Gastroesophageal sphincter (tissue), 4 donors: ENCODE measurements at places on chromosomes 13 and 19. TPM values are rescaled to one million over a fixed set of nuclear protein-coding genes. Genes with fewer than 3 reads are reported as not detected.

GRCh38 chr19:2549701-2550191 is 73.8 kb downstream of the GADD45B start:
- peak; percentile 84 for ATAC-seq

DNA sequence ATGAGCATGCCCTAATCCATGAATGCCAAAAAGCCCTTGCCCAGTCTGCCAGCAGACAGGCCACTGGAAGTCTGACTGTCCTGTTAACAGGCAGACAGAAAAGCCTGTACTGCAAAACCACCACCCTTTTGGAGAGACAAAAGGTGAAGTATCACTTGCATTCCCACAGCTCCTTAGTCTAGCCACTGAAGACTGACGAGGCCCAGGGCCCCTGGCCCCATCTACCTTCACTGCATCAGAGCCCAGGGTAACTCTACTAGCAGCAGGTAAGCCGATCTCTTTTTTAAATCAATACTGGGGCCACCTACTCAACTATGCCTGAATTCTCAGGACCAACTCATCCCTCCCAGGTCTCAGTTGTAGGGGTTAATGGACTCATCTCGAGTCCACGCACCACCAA is 45.5 kb downstream of the ZNF93 start:
- ATAC-seq: no peak

DNA sequence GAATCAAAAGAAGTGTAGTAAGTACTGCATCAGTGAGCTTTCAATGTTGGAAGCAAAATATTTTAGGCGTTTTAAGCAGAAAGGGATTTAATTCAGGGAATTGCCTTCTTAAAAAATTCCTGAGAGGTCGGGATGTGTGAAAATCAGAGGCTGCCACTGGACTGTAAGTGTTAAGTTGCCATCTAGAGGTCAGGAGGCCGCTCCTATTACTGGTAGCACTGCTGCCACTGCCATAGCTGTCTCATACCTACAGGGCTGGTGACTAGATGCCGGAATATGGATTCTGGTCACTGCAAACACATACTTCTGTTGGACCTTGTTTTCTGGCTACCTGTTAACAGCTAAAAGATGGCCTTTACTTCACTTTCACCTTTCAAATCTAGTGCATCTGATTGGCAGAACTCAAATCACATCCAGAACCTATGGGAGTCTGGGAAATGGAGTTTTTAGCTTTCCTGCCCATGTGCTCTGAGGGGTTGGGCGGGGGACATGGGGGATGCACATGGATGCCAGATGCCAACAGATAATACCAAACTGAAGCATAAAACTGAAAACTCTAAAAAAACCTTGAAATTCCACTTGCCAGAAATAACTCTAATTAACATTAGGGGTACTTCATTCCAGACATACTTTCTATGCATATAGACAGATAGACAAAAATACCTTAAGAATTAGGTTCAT is 29.8 kb downstream of the DGKH start:
- no peak for ATAC-seq

DNA sequence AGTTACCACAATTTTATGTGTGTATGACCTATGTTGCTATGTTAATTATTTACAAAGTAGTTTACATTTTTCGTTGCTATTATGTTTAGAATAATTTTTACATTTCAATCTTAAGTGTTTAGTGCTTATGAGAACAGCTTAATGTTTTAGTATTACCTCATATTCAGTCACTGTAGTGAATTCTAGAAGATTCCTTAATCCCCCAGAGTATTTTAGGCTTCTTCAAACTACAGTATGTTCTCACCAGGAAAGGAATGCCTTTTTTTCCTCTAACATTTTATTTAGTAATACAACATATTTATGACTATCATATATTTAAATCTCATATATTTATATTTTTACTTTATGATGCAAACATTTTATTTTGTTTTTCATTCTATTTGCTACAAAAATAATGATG is 612.1 kb upstream of the KLHL1 start:
- no peak for ATAC-seq

DNA sequence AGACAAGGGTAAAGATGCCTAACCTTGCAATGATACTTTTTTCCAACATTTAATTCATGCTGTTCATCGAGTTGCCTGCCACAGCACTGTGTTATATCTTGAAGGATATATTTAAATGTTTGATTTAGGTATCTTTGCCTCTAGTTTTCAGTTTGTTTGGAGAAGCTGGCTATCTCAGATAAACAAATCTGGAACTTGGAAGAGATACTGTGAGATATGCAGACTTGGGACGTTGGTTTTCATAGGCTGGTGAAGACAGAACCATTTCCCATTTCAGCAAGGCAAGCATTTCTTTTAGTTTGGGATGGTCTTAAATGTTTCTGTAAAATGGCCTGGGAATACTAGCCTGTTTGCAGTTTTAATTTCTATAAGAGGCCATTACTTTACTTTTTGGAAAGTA is 3.3 kb downstream of the RNASEH2B start:
- ATAC-seq: no peak

DNA sequence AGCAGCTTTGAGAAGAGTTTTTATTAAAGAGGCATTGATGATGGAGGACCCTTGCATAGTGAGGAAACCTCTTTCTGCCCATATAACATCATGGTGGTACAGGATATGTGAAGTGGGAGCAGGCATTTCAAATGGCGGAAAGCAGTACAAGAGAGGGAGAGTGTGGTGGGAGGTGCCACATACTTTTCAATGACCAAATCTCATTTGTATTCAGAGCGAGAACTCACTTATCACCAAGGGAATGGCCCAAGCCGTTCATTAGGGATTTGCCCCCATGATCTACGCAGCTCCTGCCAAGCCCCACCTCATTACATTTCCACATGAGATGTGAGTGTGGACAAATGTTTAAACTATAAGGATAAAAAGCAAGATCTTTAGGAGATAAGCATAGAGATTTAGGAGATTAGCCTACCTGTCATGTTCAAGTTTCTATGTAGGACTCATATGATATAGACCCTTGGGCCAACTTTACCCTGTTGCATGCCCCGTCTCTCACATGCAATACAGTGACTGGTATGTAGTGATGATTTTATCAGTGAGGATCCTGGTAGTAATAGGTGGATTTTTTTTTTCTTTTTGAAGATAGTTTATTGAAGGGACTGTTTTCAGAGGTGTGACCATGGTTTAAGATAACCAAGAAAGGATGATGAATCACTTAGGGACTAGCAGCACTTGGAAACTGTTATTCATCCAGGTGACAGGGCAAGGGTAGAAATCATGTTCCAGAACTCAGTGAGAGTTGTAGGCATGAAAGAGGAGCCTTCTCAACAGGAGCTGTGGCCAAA is 38.3 kb downstream of the DNAJC15 start:
- ATAC-seq: no peak

GRCh38 chr19:3184847-3185460 is 776 bp upstream of the NCLN start:
- peak; percentile 62 for ATAC-seq

DNA sequence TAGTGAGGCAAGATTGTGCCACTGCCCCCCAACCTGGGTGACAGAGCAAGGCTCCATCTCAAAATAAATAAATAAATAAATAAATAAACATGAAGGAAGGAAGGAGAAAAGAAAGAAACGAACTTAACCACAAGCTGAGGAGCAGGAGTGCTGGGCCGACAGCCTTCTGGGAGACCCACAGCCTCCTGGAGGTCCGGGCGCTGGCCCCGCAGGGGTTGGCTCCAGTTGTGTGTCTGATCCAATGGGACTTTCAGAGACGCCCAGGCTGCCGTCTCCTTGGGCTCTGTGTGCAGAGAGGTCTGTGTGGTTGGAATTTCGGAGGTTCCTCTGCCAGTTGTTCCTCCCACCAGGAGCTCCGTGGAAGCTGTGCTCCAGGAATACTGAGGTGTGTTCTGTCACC is 36.0 kb upstream of the MCF2L start:
- no peak for ATAC-seq

- no peak for ATAC-seq
These were observed 315.7 kb upstream of the SLITRK5 start for GRCh38 chr13:87355451-87355850.

- ATAC-seq: peak; percentile 28
These were observed 2.1 kb downstream of the CILP2 start for GRCh38 chr19:19540064-19540714.

DNA sequence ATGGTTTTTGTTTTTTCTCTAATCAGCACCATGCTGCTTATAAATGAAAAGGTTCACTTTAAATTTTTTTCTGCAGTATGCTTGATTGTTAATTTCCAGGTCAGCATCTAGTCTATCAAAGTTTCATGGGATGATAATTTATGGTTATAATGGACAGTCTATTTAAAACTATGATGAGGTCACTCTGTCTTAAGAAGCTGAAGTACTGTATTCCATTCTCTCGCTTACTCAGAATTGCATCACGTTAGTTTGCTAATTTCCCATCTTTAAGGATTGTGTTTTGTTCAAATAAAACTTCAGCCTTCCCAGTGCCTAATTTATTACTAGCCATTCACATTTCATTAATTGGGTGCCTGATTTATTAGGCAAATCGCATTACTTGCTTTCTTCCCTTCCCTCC is 94.3 kb downstream of the GPC6 start:
- ATAC-seq: no peak

GRCh38 chr19:34972163-34972705 is 8.2 kb upstream of the ZNF792 start:
- no peak for ATAC-seq

- no peak for ATAC-seq
These were observed 111.4 kb upstream of the C1QTNF9B start for GRCh38 chr13:24008679-24009078.

DNA sequence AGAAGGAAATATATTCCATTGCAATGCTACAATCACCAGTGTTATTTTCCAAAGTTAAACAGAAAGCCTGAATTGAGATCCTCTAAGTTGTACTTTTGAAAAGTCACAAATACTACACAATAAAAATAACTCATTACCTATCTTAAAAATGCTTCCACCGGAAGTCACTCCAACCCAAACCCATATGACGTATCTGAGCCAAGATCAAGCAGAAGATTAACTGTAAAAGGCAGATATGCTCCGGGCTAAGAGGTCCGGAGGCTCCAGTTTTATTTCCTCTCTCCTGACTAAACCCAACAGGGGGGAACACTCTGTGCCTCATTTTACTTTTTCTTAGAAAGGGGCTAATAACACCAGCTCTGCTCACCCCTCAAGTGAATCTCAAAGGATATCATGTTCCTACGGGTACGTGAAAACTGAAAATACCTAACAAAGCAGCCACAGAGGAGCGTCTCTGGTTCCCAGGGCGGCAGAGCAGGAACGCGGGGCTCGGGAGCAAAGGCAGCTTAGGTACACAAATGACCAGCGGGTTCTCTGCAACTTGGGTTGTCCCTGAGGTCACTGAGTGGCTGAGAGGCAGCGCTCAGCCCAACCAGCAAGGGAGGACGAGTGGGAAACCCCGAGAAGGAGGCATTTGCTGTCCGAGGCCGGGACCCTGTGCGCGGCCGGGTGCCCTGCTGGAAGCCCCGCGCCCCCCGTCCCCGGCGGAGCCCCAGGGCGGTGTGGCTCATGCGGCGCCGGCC is 750 bp downstream of the RAB20 start:
- ATAC-seq: peak; percentile 34

- peak; percentile 21 for ATAC-seq
These were observed at the start of gene PLEKHA4 for GRCh38 chr19:48868114-48868886. Gene PLEKHA4, minus strand, starts transcription at chr19:48868617. Its CDS starts 997 bp downstream, at chr19:48867620.

- no peak for ATAC-seq
These were observed 19.3 kb downstream of the DPF1 start for GRCh38 chr19:38204728-38205127.

GRCh38 chr19:50877338-50877737 is 4.1 kb downstream of the KLK2 start:
- ATAC-seq: no peak

DNA sequence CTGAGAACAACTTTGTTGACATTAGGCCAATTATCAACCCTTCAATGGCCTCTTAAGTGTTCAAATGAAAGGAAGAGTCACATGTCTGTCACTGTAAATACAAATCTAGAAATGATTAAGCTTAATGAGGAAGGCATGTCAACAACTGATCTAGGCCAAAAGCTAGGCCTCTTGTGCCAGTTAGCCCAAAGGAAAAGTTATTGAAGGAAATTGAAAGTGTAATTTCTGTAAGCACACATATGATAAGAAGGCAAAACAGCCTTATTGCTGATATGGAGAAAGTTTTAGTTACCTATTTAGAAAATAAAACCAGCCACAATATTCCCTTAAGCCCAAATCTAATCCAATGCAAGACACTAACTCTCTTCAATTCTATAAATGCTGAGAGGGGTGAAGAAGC is 604.7 kb downstream of the SLITRK6 start:
- no peak for ATAC-seq

GRCh38 chr13:30819136-30819888 is 84.0 kb downstream of the ALOX5AP start:
- ATAC-seq: no peak

GRCh38 chr13:113272031-113272430 is 25.0 kb upstream of the LAMP1 start:
- ATAC-seq: no peak

- no peak for ATAC-seq
These were observed 41.2 kb upstream of the USPL1 start for GRCh38 chr13:30576528-30576927.

DNA sequence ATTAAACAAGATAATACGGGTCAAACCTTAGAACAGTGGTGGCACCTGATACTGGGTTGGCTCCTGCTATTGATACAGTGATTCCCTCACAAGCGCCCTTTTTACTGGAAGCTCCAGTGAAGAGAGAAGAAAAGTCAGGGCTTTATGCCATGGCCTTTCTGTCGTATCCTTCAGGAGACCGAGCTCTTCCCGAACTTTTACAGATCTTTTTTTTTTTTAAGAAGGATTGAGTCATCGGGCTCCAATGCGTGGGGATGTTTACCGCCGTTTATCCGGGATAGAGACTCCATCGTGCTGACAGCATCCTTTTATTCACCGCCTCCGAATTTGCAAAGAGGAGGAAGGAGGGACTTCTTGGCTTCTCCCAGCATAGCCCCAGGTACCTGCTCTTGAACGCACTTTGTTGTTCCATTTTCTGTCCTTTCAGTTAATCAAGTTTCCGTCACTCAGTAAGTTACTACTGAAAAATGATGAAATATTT is 574 bp downstream of the ZNF227 start:
- ATAC-seq: no peak

Gene ZNF415
- 16.0 TPM for total RNA-seq

Gene KLK14
- not detected for total RNA-seq

Gene BRME1
- total RNA-seq: 1.9 TPM

Gene FGF21
- total RNA-seq: not detected

Gene ERFL
- not detected for total RNA-seq

Gene ICAM5
- total RNA-seq: not detected

Gene TJP3
- total RNA-seq: not detected

Gene CPAMD8
- 9.6 TPM for total RNA-seq

Gene PRR20E
- total RNA-seq: not detected

Gene ACTL9
- not detected for total RNA-seq

Gene CLDN10
- 0.81 TPM for total RNA-seq

Gene CYP4F12
- 7.7 TPM for total RNA-seq

Gene WBP4
- total RNA-seq: 30.2 TPM

Gene ZNF562
- total RNA-seq: 26.9 TPM

Gene CAPN12
- total RNA-seq: 2.2 TPM

Gene TSHZ3
- 28.5 TPM for total RNA-seq

Gene SLC25A41
- 1.3 TPM for total RNA-seq

Gene ZNF181
- 33.4 TPM for total RNA-seq

Gene KLK3
- total RNA-seq: not detected
